Thoracic aorta (tissue), 2 donors: ENCODE measurements at places on chromosomes 5 and 9. TPM values are rescaled to one million over a fixed set of nuclear protein-coding genes. Genes with fewer than 3 reads are reported as not detected.

The GNA14 gene
- total RNA-seq: 8.4 TPM

- H3K27me3 ChIP-seq: no peaks in the 10 kb centered on the region
- H3K27ac ChIP-seq: no peak overlapping the region
- no peak for DNase-seq
- H3K36me3 ChIP-seq: no peaks in the 10 kb centered on the region
Measured at GRCh38 chr9:123246534-123246933, 21.9 kb downstream of the STRBP start.

DNA sequence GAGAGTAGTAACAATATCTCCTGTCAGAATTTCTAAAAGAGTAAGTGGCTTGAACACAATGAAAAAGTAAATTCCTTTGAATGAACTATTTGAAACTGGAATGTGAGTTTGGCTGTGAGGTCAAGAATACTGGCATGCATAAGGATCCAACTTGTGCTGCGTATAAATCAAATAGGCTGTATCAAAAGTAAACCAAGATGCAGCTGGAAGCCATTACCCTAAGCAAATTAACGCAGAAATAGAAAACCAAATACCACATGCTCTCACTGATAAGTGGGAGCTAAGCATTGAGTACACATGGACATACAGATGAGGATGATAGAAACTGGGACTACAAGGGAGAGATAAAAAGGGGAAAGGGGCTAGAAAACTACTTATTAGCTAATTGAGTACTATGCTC lies 24.0 kb upstream of the SRFBP1 start:
- no peak overlapping the region for H3K4me3 ChIP-seq
- H3K27me3 ChIP-seq: no peaks in the 10 kb centered on the region
- no peak overlapping the region for H3K27ac ChIP-seq

DNA sequence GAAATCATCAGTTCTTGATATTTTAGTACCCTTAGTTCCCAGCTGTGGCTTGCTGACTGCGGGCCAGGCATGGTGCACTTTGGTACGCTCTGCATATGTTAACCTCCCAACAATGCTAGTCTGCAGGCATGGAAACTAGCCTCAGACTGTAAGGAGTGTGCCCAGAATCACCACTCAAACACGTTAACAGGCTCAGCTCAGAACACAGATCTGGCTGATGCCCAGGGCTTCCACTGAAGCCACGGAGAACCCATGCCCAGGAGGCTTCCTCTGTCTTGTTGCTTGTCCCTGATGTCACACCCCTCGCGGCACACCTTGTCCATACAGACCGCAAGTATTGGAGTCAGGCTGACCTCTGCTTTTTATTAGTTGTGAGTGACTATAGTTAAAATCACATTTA lies 187.2 kb upstream of the OTULINL start:
- no peak overlapping the region for H3K27ac ChIP-seq
- H3K4me1 ChIP-seq: peaks cover 19% of the 10 kb centered on the region
- DNase-seq: no peak

GRCh38 chr9:109168170-109168569 lies 1.1 kb upstream of the FRRS1L start:
- no peaks in the 10 kb centered on the region for H3K4me1 ChIP-seq
- H3K4me3 ChIP-seq: no peak overlapping the region
- no peak overlapping the region for H3K27ac ChIP-seq
- H3K27me3 ChIP-seq: no peaks in the 10 kb centered on the region
- no peak for DNase-seq
